ENCODE measurements at places on chromosomes 2 and 18.

GRCh38 chr2:206443735-206444527 is 599 bp downstream of the ADAM23 start:
- no peak for DNase-seq

DNA sequence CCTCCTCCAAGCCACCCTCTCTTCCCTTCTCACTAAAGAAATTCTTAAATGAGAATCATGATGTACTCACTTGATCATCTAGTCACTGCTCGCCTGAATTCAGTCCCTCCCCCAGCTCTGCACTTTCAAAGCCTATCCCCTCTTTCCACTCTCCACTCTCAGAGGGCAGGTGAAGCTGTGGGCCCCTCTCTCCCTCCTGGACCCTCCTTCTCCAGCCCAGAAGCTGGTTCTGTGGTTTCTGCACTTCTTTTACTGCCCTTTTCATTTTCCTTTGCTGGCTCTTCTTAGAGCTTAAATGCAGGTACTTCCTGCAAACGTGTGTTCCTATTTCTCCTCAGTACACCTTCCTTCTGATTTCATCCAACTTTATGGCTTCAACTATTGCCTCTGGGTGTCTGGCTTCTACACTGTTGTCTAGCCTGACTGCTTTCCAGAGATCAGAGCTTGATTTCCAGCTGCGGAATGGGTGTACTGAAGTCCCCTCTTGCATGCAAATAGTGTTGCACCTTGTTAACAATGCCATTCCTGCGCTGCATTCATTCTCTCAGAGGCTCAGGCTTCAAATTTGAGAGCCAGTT is 15.3 kb upstream of the TXNDC2 start:
- DNase-seq: no peak

GRCh38 chr18:60064271-60064670 is 164.5 kb downstream of the PMAIP1 start:
- no peak for DNase-seq

DNA sequence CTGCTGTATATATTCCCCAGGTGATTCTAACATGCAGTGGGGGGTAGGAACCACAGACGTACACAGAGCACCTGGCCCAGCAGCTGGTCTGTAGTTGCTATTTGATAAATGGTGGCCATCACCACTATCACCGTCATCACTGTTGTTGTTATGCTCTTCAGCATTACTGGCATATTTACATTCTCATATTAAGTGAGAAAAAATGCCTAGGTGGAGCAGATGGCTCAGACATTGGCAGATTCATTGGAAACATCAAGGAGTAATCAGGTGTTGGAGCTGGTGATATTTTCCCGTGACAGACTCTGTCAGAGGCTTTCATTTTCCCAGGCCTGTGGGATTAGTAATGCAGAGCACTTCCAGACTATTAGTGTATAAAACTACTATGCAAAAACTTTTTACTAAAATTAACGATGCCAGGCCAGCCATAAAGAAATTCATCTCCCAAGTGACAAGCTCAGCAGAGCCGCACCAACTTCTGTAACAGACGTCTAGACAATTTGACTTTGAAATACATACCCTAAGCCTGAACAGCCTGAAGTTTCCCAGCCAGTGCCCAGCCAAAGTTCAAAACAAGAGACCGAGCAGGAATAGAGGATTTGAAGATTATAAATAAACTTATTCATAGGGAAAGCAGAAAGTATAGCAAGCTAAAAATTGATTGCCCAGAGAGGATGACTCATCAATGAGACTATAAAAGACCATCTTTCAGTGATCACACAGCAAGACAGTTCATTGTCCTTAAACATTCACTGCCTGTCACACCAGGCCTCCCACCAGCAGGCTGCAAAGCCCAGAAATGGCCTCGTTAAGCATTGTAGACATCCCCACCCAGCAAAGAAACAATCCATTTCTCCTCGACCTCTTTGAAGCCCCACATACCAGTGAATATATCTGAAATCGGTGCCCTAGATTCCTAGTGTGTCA is 247.4 kb upstream of the CHAC2 start:
- DNase-seq: no peak

DNA sequence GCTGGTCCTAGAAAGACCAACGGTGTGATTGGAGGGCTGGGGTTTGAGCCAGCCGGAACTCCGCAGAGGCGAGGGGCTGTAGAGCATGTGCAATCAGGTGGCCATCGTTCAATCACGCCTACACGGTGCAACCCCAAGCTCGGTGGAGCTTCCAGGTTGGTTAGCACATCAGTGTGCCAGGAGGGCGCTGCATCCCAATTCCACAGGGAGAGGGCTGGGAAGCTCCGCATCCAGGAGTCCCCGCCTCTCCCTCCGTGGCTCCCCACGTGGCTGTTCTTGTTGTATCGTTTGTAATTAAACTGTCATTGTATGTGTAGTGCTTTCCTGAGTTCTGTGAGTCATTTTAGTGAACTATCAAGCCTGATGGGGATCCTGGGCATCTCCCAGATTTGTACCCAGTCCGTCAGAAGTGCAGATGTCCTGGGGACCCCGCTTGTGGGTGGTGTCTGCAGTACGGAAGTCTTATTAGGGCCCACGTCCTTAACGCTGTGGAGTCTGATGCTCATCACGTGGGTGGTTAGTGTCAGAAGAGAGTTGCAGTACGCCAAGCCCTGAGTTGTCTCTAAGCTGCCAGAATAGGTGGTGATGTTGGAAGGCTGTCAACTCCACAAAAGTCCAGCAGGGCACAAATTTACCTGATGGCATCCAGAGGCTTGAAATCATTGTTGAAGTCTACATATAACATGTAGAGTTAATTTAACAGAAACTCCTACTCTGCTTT is 20.6 kb upstream of the AMMECR1L start:
- no peak for DNase-seq

DNA sequence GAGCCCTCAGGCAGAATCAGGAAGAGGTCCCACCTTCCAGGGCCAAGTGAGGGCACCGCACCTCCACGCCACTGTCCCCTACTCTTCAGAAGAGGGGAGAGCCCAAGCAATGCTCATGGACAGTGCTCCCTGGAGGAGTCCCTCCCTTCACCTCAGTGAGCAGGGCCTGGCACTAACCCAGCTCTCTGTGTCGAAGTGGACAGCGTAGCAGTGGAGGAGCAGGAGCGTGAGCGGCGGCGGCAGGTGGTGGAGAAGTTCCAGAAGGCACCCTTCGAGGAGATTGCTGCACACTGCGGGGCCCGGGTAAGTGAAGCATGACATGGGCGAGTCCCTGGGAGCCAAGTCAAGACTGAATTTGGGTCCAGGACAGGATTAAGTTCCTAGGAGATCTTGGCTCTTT is 16.7 kb downstream of the POMC start:
- DNase-seq: no peak

GRCh38 chr2:25355270-25355669 is 13.5 kb upstream of the DNMT3A start:
- no peak for DNase-seq

DNA sequence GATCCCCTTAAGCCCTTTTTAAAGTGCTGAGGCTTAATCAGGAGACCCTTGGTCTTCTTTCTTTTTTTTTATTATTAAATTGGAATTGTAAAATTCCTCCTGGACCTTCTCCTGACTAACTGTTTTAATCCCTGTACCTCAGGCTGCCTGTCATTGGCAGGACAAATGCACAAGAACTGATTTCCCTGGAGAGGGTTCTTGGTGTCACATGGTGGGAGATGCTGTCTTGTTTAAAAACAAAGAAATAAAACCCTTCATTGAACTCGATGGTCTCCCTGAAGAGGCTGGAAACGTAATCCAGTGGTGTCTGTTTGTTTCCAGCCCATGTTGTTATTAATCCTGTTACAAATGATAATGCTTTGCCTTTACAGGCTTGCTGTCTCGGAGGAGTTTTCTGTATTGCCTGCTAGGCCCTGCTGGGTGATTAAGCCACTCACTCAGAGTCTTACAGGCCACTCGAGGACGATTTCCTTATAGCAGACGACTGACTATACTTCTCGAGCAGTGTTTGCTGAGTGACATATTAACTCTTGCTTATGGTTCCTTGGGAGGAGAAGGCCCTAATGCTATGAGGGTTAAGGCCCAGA is 100.5 kb upstream of the MGAT5 start:
- DNase-seq: no peak

- DNase-seq: no peak
These were observed 53.9 kb downstream of the WDSUB1 start for GRCh38 chr2:159232456-159233170.

- no peak for DNase-seq
These were observed 135.0 kb downstream of the IKZF2 start for GRCh38 chr2:213016166-213016983.

DNA sequence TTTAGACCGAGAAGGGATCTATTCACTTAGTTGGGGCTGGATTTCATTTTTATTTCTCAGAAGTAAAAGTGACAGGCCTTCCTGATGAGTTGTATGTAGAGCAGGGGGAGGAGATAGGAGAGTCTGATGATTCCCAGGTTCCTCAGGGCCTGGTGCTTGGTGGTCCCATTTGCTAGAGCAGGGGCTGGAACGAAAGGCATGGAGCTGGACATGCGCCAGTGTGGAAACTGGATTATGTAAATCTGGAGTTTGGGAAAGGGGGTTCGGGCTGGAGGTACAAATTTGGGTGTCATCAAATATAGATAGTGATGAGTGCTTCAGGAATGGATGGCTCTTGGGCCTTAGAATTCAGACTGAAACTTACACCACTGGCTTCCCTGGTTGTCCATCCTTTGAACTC is 27.5 kb downstream of the GNLY start:
- DNase-seq: no peak

- no peak for DNase-seq
These were observed 9.9 kb downstream of the PLA2R1 start for GRCh38 chr2:160052531-160052930.

DNA sequence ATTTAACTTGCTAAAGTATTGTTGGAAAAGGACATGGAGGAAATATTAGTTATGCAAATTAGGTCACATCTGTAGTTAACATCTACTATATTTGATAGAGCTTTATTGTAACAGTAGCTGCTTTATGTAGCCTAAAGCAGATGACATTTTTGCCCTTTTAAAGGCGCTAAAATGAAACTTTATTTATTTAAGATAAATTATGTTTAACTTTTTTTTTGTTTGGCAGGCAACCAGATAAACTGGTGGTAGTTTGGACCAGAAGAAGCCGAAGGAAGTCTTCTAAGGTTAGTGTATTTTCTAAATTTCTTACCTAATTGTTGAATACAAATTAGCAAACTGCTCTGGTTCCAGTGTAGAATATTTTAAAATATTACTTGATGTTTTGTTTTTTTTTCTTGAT is 41.7 kb downstream of the EHBP1 start:
- no peak for DNase-seq

GRCh38 chr2:178933493-178933892 is 116.4 kb downstream of the CCDC141 start:
- DNase-seq: no peak

Data from DMS79 (cell line).